ENCODE measurements at places on chromosomes 7 and 10.

DNA sequence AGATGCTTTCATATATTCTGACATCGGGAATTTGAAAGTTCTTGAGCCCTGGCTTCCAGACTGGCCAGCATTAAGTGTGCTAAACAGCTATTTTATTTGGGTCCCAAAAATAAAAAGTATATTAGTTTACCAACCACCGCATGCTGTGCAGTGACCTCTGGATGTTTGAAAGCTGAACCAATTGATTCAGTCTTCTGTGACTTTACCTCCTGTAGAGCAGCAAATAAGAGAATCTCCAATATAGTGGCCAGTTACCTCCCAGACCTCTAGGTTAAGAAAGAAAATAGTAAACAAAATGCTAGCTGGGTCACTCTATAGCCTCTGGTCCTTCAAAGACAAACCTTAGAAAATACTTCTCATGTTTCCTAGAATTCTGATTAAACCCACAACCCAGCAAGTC, 424.6 kb upstream of the NFE2L3 start:
- no peak for DNase-seq

DNA sequence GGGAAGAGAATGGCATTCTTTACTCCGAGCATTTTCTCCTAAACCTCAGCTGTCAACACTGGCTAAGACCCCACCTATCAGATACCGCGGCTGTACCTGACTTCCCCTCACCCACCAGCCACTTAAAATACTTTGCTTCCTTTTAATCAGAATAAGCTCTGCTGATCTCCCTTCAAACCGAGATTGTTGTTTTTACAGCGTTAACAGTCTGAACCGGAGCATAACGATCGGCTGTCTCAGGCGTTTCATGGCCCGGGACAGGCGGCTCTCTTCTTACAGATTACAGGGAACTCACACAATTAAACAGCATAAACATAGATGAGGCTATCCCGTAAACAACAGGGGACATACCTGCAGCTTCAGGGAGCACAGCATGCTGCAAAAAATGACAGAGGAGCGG, 174.3 kb upstream of the RNF32 start:
- DNase-seq = no peak

DNA sequence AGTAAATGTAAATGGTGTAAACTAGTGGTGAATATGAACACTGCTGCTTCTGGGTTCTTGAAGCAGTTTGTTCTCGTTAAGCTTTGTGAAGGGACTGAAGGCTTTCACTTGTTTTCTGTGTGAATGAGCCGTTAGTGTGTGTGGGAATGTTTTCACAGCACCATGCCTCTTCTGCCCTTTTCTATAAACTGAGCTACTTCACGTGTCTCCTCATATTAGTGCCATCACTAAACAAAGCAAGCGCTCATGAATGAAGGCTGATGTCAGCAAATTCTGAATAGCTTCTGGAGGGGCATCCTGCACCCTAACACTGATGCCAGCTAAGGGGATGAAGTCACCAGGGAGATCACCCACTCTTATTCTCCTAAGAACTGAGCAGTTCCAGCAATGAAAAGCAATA, 205.6 kb upstream of the ETV1 start:
- no peak for DNase-seq

- no peak for DNase-seq
These were observed 626 bp downstream of the PRPF18 start for GRCh38 chr10:13587391-13587790.

GRCh38 chr7:125256446-125256845, 326.8 kb upstream of the POT1 start:
- DNase-seq = no peak

- DNase-seq = no peak
These were observed 244.1 kb upstream of the SEMA3C start for GRCh38 chr7:81162771-81163525.

DNA sequence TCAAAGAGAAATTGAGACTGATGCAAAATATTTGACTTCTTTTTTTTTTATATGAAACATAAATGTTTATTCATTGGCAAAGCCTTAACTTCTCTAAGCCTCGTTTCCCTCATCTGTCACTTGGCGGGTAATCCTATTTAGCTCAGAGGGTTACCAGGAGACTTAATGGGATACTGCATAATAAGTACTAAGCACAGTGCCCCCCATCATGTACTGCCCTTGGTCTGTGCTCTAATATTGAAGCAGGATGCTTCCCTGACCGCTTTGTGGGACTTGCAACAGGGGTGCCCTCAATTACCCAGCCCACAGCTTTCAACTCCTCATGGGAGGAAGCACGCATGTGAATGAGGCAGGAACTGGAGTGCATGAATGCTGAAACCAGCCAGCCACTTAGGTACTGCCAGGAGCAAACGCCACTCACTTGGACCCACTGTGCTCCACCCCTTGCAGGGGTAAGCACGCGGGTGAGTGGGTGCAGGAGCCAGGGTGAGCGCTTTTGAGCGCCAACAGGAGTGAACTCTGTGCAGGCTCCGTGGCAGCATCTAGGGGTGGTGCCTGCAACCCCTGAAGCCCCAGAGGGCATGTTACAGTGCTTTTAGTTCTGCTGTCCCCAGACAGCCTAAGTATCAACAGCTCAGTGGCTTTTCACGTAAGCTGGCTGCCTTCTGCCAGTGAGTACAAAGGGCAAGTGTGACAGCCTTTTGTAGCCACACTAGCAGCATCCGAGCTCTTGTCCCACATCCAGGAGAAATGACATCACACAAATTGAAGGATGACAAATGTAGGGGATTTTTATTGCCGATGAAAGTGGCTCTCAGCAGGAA, 209.8 kb upstream of the C7orf33 start:
- DNase-seq = no peak

DNA sequence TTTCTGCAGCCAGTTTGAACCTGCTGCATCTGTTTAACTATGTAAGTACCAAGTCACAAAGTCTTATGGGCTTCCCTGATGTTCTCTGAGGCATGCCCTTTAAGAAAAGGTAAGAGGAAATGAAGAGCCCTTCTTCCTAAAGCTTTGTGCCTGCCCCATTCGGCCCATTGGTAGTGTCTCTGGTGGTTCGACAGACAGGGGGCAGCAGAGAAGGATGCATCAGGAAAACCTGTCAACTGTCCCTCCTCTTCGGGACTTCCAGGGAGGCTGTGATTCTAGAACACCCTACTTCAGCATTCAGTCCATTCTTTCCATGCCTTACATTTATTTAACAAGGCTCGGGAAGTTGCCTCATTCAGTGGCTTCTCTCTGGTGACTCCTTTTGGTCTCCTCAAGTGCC, 1.9 kb upstream of the SFRP4 start:
- no peak for DNase-seq
